Substantia nigra (tissue), 51 donors: ENCODE measurements at places on chromosomes 3 and 15.

DNA sequence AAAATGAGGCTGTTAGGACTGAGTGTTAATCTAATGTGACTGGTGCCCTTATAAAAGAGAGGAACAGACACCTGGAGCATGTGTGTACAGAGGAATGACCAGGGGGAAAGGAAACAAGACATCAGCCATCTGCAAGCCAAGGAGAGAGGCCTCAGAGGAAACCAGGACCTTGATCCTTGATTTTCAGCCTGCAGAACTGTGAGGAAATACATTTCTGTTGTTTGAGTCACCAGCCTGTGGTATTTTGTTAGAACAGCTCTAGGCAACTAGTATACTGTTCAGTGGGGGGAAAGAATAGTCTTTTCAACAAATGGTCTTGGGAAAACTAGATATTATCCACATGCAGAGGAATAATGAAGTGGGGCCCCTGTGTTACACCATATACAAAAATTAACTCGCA is 80.6 kb downstream of the CCR1 start:
- no peak for DNase-seq

GRCh38 chr3:161412123-161412522 is 40.8 kb upstream of the SPTSSB start:
- no peak for DNase-seq

GRCh38 chr3:41126961-41127360 is 72.3 kb upstream of the CTNNB1 start:
- no peak for DNase-seq

- no peak for DNase-seq
These were observed 688.2 kb downstream of the SI start for GRCh38 chr3:164390046-164390445.

GRCh38 chr3:142180761-142181362 is 31.5 kb upstream of the TFDP2 start:
- DNase-seq, result peak; percentile 26

GRCh38 chr3:33144433-33144832 is 30.6 kb downstream of the CRTAP start:
- DNase-seq, result no peak

GRCh38 chr3:16378920-16379319 is 113.9 kb downstream of the OXNAD1 start:
- no peak for DNase-seq

GRCh38 chr15:95149771-95150170 is 918.4 kb downstream of the MCTP2 start:
- no peak for DNase-seq

GRCh38 chr3:187966096-187966495 is 187.9 kb upstream of the LPP start:
- DNase-seq, result no peak

DNA sequence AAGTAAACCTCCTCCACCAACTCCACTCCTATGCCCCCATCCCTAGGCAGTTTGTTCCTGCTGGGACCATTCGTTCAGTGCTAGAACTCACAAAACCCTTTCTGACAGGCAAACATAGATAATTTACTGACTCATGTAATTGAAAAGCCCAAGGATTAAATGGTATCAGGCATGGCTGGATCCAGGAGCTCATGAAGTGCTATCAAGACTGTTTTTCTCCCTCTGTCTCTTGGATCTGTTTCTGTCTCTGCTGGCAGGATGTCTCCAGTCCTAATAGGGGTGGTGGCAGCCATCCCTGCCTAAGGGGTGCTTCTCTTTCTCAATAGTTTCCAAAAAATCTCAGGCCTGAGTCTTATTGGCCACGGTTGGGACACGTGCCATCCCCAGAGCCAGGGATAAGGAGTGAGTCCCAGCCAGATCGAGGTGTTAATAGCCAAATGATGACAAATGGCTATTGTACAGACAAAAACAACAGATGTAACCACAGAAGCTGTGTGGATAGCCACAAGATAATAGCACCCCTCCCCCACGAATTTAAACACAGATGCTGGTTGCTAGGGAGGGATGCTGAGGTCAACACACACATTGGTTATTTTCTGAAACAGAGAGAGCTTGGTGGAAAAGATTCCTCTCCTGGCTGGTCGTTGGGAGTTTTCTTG is 168.6 kb downstream of the SHQ1 start:
- no peak for DNase-seq

DNA sequence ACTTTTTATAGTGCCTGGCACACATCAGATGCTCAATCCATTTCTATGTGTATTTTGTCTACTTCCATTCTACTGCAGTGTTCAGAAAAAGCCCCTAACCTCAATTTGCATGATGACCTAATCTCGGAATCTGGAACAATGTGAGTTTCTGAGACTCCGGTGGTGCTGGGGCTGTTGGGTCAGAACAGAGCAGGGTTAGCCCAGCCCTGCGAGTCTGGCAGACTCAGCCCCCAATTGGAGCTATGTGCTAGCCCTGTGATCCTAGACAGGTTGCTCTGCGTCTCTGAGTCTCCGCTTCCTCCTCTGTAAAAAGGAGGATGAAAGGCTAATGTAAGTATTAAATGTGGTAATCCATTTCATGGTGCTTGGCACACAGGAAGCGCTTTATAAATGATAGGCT is 95.0 kb upstream of the ICE2 start:
- DNase-seq, result no peak

DNA sequence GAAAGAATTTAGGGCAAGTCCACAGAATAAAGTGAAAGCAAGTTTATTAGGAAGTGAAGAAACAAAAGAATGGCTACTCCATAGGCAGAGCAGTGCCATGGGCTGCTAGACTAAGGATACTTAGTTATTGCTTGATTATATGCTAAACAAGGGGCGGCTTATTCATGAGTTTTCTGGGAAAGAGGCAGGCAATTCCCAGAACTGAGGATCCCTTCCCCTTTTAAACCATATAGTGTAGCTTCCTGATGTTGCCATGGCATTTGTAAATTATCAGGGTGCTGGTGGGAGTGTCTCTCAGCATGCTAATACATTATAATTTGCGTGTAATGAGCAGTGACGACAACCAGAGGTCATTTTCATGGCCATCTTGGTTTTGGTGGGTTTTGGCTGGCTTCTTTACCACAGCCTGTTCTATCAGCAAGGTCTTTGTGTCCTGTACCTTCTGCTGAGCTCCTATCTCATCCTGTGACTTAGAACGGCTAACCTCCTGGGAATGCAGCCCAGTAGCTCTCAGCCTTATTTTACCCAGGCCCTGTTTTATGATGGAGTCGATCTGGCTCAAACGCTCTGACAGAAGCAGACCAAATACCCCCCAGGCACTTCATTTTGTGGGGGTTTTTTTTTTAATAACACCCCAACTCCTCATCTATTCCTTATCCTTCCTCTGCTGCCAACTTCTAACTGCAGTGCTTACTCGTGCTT is 103.0 kb upstream of the RARB start:
- no peak for DNase-seq

- DNase-seq, result peak; percentile 61
These were observed at the start of gene LPP for GRCh38 chr3:188154014-188154808. TSS of gene LPP (plus strand) at chr3:188154157. CDS start at chr3:188406121, 251,964 bp downstream.

- DNase-seq, result no peak
These were observed 5.0 kb downstream of the MKRN3 start for GRCh38 chr15:23570486-23570885.

DNA sequence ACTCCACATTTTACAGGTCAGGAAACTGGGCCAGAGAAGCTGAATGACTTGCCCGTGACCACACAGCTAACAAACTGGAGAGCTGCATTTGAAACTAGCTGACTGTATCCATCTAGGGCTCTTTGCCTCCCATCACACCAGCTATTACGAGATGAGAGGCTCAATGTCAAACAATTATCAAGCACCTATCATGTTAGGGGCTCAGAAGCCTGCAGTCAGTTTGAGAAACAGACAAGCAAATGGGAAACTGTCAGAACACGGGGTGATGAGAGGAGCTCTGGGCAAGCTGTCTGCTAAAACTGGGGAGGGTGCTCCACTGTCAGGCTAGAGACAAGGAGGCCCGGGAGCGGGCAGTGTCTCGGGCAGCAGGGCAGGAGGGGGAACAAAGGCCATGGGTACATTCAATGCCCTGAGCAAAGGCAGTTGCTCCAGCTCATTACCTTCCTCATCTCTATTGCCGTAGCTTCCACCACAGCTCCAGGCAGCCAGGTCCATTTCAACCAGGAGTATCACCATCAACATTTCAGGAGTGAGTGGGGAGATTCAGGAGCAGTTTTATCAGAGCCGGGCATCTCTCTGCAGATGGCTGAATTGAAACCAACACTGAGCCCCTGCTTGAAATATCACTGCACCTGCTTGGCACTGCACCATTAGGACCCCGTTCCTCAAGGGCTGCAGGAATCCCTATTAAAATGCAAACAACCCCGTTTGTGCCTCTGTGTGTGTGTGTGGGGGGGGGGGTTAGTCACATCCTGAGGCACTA is 122.6 kb downstream of the RAB11A start:
- no peak for DNase-seq

- DNase-seq, result no peak
These were observed 16.6 kb downstream of the ZIC4 start for GRCh38 chr3:147389717-147390116.

DNA sequence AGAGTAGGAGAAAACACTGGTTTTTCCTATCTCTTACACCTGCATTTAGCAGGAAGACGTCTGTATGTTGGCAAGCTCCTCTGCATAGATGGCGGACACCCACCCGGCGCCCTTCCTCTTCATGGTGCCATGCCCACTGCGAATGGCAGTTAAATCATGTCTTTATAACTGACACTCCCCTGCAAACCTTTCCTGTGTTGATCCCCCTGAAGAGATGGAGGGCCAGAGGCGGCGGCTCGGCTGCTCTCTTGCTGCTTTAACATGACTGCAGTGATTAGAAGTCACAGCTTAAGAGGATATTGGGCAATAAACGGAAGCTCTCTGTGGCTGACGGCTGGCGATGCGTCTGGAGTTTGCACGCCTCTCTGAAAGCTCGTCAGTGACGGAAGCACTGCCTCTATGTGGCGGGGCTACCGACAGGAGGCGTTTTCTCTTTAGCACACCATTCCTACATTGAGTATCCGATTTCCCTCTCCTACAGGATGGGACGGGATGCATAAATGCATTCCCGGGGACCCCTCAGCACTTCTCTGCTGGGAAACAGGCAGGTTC is 25.5 kb upstream of the SNRPA1 start:
- no peak for DNase-seq

GRCh38 chr15:97259943-97260342 is 700.6 kb upstream of the ARRDC4 start:
- no peak for DNase-seq

GRCh38 chr3:157261000-157261399 is 101.1 kb upstream of the CCNL1 start:
- no peak for DNase-seq

DNA sequence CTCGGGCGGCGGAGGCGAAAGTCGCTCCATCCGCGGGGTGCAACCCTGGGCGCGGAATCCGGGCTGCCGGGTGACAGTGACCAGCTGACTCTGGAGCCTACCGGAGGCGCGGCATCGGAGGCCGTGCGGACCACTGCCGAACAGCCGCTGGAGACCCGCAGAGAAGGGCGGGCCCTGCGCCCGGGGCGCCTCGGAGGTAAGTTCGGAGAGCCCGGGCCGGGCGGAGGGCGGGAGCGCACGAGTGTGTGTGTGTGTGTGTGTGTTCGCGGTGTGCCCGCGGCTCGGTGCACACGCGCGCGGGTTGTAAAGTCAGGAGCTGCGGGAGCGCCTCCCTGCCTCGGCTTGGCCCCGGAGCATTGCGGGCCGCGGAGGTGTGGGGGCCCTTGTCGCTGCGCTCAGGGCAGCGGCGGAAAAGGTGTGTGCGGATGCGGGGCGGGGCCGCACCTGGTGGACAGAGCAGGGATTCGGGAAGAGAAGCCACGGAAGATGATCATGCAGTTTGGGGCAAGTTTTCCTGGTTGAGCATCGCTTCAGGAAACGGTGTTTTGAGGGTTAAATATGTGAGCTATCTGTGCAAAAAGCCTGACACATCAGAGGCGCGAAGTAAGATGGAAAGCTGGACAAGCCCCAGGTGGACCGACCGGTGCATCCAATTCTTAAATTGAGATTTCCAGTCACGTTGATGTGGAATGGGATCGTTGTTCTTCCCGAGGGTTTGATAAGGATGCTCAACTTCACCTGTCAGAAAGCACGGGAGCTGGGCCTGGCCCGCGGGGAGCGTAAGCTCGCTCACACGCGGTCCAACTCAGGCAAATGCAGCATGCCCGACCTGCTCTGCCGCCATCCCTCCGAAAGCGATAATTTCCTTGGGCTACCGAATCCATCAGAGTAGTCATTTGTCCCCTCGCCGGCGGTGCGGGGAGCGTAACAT is 474 bp downstream of the MINAR1 start:
- no peak for DNase-seq

DNA sequence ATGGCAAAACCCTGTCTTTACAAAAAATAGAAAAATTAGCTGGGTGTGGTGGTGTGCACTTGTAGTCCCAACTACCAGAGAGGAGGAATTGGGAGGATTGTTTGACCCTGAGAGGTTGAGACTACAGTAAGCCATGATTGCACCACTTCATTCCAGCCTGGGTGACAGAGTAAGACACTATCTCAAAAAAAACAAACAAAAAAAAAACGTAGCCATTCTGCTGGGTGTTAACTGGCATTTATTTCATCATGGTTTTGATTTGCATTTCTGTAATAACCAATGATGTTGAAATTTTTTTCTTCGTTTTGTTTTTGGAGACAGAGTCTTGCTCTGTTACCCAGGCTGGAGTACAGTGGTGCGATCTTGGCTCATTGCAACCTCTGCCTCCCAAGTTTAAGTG is 63.3 kb downstream of the RPLP1 start:
- DNase-seq, result no peak

GRCh38 chr15:98865397-98866339 is 141.9 kb downstream of the PGPEP1L start:
- DNase-seq, result peak; percentile 58

GRCh38 chr3:185653949-185654757 is 68.1 kb downstream of the SENP2 start:
- no peak for DNase-seq

GRCh38 chr15:63968700-63969099 is 77.6 kb downstream of the DAPK2 start:
- no peak for DNase-seq

DNA sequence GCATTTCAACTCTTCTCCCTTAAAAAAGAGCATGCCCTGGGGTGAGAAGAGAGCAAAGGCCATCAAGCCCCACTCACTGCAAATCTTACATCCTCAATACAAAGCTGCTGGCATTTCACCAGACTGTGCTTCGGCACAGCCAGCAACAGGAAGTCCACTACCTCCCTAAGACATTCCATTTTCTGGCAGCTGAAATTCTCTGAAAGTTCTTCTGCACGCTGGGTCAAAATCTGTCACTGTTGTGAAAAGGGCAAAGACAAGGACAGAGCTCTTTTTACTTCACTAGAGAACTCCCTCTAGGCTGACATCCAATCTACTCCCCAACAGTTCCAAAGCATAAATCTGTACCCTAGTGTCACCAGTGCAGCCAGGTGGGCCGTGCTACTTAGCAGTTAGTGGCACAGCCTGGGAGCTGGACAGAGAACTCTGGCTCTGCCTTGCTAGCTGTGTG is 6.3 kb downstream of the MTMR10 start:
- DNase-seq, result no peak

DNA sequence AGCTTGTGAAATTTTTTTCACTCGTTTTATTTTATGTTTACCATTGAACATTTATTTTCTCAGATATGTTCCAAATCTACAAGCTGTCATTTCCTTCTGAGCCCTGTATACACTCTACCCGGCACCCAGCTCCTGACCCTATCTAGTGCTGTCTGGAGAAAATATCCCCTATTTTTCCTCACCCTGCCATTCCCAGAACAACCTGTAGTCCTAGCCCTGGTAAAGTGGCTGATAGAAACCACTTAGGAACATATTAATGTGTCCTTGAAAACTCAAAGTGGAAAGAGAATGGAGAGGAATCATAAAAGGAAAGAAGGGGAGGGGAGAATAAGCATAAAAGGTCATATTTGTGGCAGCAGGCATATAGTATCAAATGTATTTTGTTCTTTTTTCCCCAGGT is 8.2 kb upstream of the TIMMDC1 start:
- DNase-seq, result no peak
